ENCODE measurements at places on chromosomes 6 and 20.
A peak's percentile ranks its signal among the peaks of the same experiment; 100 is the strongest.

DNA sequence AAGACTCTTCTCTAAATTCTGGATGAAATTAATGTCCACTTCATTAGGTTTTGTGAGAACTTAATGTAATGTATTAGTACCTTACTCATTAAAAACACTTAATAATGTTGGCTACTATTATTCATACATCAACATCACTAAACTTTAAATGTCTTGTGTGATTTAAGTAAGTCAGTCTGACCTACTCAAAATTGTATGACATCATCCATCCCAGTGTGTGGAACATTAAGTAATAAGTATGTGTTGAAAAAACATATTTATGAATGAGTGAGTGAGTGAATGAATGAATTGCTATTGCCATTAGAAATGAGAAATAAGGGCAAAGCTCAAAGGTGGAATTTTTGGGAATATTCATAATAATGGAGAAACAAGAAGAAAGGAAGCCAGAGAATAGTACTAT, 285.8 kb downstream of the HTR1B start:
- no peak for DNase-seq

- no peak for DNase-seq
Observed at GRCh38 chr6:24887545-24888140, 48.1 kb downstream of the RIPOR2 start.

- no peak for DNase-seq
Observed at GRCh38 chr6:30463242-30463641, 26.1 kb upstream of the HLA-E start.

- DNase-seq, result no peak
Observed at GRCh38 chr20:33894798-33895197, 83.7 kb downstream of the CHMP4B start.

DNA sequence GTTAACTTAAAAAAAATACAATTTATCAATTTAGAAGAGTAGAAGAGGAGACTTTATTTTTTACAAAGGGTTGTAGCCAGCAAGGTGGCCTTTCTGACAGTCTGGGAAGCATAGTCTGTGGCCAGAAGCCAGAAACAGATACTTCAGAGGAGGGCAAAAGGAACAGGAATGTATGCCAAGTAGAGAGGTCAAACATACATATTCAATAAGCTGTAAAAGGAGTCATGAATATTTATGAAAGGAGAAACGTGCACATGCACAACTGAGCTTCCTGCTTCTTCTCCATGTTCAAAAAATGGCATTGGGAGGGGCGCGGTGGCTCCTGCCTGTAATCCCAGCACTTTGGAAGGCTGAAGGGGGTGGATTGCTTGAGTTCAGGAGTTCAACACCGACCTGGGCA, 43.9 kb upstream of the FAM184A start:
- no peak for DNase-seq

DNA sequence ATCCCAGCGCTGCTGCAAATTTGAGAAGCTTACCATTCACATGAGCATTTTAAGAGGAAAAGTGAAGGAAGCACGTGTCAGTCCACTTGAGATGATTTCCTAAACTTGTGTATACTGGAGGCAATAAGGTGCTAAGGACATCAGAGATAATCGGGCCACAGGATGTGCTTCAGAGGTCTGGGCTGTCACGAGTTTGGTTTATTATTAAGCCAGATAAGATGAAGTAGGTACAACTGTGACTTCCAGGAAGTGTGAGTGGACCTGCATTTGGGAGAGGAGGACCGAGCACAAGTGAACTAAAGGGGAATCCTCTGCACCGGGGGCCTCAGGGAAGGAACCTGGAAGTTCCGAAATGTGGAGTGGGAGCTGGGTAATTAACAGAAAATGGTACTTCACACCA, 1.4 kb downstream of the SAMD5 start:
- DNase-seq, result no peak

GRCh38 chr6:134199848-134200606, 117.9 kb downstream of the SGK1 start:
- peak; percentile 23 for DNase-seq

DNA sequence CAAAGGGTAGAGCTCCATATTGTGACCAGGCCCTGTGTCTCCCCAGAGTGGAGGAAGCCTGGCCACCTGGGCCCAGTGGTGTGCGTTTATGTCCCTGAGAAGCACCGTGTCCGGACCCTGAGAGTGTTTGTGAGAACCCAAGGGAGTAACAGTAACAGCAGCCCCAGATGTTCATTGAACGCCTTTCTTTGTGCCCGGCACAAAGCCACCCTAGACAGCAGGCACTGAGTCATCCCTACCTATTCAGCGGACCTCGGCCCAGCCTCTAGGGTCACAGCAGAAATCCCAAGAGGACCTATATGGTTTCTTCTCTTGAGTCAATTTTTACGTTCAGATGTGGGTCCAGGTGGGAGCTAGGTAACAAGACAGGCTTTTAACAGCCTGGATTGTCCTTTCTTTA, 24.5 kb downstream of the BCAS4 start:
- no peak for DNase-seq

DNA sequence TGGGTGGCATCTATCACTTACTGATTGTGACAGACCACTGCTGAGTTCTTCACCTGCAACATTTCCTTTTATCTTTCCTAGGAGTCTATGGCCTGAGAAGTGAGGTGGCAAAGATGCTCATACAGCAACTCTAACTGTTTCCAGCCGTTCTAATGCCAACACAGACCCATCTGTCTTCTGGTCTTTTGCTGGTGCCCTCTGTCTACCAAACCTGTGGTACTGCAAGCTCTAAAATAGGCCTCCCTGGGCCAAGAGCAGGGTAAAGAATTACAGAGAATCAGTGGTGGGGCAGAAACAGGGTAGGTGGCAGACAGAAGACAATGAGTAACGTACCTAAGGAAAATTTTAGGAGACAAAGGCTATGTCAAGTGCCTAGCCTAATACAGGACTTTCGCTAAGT, 611.0 kb upstream of the FLRT3 start:
- no peak for DNase-seq

DNA sequence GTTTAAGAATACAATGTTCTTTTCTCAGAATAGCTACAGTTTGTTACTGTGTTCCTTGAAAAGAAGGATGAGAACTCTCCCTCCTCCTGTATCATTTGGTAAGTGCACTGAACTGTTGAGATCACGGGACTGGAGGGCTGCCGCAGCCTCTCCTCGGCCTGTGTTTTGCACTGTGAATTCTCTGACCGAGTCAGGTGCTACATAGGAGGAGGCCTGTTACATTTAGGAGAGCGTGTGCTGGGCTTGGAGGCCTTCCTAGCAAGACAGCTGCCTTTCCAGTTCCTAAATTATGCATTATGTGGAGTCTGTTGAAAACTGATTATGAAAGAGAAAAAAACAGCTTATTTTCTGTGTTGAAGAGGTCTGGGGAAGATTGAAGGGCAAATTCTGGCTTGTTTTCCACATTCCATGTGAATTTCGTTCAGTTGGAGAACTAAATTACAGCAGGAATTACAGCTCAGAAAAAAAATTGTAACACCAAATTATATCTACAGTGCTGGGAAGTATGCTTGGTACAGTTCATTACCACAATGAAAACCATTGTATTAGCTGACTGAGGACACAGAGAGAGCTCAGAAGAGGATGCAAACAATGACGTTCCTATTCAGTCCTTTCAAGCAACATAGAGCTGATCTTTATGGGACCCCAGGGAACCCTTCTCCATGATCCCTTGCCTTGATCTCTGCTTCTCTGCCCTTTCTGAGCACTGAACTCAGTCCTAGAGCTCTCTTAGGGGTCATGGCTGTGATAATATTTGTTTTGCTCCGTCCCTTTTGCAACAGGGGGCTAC, 2.8 kb downstream of the TMC2 start:
- DNase-seq, result no peak

DNA sequence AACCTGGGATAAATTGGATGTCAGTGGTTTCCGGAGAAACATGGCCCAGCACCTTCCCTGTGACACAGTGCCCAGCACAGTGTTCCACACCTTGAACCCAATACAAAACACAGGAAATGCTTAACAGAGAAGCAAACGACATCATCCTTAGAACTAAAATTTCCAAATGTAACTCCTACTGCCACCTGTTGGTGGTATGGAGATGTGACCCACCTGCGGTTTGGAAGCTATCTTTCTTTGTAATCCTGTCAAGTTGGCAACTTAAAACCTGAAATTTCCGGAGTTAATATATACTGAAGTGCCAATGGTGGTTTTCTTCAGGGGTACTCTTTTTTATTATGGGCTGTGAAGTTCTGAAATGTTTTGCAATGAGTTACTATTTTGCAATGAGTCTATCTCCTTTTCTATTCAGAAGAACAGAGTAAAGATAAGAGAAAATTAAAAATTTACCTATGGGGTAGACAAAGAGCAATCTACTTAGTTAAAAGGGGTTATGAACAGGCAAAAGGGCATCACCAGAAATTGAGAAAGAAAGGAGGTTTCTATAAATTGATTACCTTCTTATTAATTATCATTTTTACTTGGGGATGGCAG, 658.8 kb downstream of the PTPRT start:
- DNase-seq, result no peak

GRCh38 chr20:63322146-63322932, 29.4 kb downstream of the COL20A1 start:
- no peak for DNase-seq

DNA sequence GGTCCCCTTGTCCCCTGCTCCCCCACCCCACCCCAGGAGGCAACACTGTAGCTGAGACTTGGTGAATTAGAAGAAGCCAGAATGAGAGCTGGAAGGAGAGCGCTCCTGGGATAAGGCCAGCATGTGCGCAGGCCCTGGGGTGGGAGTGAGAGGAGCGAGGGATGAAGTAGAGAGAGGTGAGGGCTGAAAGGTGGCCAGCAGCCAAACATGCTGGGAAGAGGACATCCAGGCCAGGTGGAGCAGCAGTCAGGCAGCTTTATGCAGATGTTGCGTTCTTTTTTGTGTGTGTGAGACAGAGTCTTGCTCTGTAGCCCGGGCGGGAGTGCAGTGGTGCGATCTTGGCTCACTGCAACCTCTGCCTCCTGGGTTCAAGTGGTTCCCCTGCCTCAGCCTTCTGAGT, 2.2 kb upstream of the BPIFB1 start:
- DNase-seq, result no peak

GRCh38 chr6:34810936-34811632, 19.2 kb downstream of the BLTP3A start:
- DNase-seq, result no peak

- DNase-seq, result no peak
Observed at GRCh38 chr6:160050022-160050421, 71.6 kb upstream of the SLC22A1 start.

- DNase-seq, result no peak
Observed at GRCh38 chr6:36523936-36524499, 23.3 kb downstream of the STK38 start.

DNA sequence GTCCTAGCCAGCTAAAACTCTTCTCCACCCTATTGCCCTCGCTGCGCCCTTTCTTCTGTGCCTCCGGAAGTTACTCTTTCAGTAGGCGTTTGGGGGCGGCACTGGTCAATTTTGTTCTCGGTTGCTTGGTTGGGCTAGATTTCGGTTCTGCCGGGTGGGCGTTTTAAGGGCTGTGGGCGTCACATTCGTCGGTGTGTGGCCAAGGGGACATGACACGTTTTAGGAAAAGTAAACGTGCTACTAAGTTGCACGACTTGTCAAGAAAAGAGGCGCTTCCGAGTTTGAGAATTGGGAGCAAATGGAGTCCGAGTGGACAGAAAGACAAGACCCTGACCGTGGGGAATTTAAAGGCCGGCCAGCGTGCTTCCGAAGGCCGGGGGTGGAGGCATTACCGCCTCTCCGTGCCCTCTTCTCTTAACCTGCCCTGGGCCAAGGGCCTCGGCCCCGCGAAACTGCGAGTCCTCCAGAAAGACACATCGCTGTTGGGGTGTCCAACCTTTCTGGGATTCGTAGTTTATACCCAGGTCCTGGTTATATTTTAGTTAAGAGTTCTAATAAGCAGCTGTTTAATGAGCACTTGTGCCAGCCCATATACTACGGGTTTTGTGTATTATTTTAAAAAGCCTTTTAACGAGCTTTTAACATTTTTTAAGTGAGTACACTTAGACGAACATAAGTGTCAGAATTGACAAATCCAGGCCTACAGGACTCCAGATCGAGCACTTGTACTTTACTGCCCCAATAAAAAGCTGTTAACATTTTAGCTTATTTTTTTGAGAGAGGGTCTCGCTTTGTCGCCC, 664 bp upstream of the BAG6 start:
- peak; percentile 95 for DNase-seq

DNA sequence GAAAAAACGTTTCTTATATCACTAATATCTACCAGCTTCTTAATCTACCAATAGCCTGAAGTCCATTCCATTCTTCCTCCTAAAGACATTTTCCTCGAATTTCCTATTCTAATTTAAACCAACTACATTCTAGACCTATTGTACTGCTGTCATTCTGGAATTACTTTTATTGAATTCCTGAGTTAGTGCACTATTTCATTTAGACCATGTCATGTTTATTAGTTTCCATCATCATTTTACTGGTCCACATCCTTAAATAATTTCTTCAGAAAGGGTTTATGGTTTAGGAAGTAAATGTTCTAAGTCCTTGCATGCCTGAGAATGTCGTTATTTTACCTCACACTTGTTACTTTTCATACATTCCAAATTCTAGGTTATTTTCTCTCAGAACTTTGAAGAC, 13.2 kb downstream of the LCA5 start:
- no peak for DNase-seq

DNA sequence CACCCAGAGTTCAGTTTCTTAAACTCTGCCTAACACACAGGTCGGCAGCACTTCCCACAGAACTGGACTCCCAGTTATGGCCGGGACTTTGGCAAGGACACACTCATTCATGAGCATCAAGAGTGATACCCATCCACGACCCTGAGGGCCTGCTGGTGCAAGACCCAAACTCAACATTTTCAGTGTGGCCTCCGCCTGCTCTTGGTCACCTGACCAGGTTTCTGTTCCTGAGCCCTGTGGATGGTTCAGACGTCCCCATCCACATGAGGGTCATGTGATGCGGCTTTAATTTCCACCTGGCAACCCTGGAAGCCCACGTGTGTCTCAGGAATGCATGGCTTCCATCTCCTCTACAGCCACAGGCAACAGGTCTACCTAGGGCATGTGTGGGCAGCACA, 245.3 kb downstream of the DLL1 start:
- no peak for DNase-seq

- DNase-seq, result no peak
Observed at GRCh38 chr6:90514496-90514895, 72.4 kb downstream of the MAP3K7 start.

GRCh38 chr6:139881728-139882211, 507.3 kb upstream of the CITED2 start:
- no peak for DNase-seq

- DNase-seq, result no peak
Observed at GRCh38 chr6:161445021-161445799, 171.3 kb upstream of the AGPAT4 start.

- no peak for DNase-seq
Observed at GRCh38 chr6:54719633-54720032, 126.9 kb upstream of the FAM83B start.

Data from DMS79 (cell line).